ENCODE measurements at places on chromosomes 2 and 18. TPM values are rescaled to one million over a fixed set of nuclear protein-coding genes. Genes with fewer than 3 reads are reported as not detected.

The FAM168B gene
- polyA plus RNA-seq: 11.0 TPM

The HNRNPA3 gene
- 96.8 TPM for polyA plus RNA-seq

The EVX2 gene
- polyA plus RNA-seq: not detected

The LAMA3 gene
- polyA plus RNA-seq: 2.2 TPM

The PDCD1 gene
- polyA plus RNA-seq: 0.23 TPM

The FKBP1B gene
- 9.9 TPM for polyA plus RNA-seq

The PNKD gene
- 48.9 TPM for polyA plus RNA-seq

The MEP1B gene
- not detected for polyA plus RNA-seq

Measured in pancreas (tissue), 10 donors.